DMS153 (cell line): ENCODE measurements at places on chromosomes 16 and 17.

DNA sequence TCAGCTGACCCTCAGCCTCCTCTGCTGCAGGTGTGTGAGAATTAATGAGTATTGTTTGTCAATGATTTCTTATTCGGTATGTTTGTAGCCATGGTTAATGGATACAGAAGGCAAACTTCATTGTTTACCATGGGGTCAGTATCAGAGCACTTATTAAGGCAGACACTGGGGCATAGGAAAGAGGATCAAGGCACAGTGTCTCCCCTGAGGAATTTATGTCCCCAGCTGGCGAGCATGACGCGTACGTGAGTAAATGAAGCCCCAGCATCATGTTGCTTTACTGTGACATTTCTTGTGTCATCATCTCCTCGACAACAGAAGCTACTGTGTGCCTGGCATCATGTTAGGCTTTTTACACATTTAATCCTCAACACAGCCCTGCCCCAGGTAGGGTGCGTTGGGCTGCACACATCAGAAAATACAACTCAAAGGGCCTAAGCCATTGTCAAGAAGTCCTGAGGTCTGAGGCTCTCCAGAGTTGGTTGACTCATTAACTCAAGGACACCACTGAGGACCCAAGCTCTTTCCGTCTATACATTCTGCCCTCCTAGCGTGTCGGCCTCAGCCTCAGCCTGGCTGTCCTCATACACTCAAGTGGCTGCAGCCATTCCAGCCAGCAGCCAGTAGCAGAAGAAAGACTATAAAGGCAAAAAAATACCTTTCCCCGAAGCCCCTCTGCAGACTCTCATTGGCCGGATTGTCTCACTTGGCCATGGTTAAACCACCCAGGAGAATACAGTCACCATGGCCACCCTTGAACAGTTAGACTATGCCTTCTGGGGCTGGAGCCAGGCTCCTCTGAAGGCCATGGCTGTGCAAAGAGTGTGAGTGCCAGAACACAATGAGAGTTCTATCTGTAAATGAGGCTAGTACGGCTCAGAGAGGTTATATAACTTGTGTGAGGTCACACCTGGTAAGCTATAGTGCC, 13.9 kb upstream of the ZCCHC14 start:
- DNase-seq: no peak

GRCh38 chr16:58306327-58306726, 11.5 kb upstream of the PRSS54 start:
- DNase-seq: no peak

DNA sequence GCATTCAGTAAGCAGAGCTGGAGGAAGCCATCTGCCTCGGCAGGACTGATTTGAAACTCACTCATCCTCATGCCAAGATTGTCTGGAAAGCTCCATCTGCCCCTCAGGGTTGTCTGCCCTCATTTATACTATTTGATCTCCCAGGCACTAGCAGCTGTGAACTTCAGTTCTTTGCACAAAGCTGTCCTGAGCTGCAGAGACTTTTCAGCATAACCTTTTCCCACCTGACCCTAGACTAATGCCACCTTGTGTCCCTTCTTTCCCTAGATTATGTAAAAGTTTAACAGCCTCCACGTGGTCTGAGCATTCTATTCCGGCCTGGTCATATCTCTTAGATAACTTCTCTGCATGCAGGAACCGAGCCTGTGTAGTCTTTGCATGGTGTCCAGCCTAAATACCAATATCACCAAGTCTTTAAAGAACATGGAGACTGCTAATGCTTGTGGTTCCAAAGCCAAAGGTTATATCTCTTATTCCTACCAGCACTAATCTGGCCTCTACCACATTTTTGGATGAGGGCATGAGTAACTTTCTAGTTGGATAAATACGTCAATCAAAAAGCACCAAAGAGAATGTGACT, 29.1 kb downstream of the STAT5A start:
- DNase-seq: no peak

DNA sequence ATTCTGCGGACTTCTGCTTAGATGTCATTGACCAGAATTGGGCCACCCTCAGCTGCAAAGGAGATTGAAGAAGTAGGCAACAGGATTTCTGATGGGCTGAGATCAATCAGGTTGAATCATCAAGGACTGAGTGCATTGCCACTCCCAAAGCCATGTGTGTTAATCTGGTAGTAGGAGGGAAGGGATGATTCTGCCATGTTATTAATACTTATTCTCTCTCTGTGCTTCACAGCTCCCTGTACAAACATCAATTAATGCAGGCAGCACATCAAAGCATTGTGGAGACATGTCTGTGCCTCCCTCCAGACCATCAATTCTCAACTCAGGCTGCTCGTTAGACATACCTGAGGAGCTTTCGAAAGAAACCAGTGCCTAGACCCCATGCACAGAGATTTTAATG, 11.6 kb downstream of the LRRC3C start:
- DNase-seq: no peak

- no peak for DNase-seq
Measured at GRCh38 chr16:80971819-80972218, 34.9 kb downstream of the CMC2 start.

DNA sequence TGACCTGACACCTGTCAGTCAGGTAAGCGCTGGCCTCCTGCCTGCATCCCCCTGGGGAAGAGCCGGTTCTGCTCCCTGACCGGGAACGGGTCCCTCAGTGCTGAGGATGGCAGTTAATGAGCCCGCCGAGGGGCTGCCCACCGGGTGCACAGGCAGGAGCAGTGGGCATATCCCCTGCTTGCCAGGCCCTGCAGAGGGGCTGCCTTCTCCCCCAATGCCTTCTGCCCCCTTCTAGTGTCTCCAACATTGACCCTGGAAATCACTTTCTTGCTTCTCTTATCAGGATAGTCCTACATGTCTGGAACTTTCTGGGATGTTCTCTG, 388.5 kb downstream of the SEC14L1 start:
- DNase-seq: no peak
